ENCODE measurements at places on chromosomes 5 and 9. TPM values are rescaled to one million over a fixed set of nuclear protein-coding genes. Genes with fewer than 3 reads are reported as not detected.

The SNX18 gene
- total RNA-seq, result 10.0 TPM

The PCDHGB6 gene
- 0.02 TPM for total RNA-seq

GRCh38 chr5:10689391-10690081 is 71.5 kb downstream of the DAP start:
- peak; percentile 83 for DNase-seq

- DNase-seq, result no peak
Measured at GRCh38 chr9:113519426-113520108, 56.0 kb downstream of the RGS3 start.

DNA sequence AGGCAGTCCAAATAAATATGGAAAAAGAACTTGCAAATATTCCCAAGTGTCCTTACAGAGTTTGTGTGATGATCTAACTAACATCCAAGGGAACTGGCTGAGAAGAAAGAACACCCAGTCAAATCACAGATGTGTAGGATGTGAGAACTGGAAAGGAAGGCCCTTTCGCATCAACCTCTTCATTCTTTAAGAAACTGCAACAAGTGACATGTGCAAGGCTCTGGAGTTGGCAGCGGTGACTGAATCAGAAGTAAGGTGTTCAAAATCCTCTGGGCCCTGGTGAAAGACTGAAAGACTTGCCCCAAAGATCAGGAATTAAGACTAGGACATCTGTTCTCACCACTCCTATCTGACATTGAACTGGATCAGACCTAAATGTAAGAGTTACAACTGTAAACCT is 88.7 kb downstream of the RAPGEF1 start:
- no peak for DNase-seq

- DNase-seq, result peak; percentile 53
Measured at GRCh38 chr5:10354048-10354872, 765 bp downstream of the MARCHF6 start.

Data from H4 (cell line).